ENCODE measurements at places on chromosomes 16 and 17.

GRCh38 chr17:61731330-61731729 lies 132.0 kb downstream of the BRIP1 start:
- DNase-seq: no peak

DNA sequence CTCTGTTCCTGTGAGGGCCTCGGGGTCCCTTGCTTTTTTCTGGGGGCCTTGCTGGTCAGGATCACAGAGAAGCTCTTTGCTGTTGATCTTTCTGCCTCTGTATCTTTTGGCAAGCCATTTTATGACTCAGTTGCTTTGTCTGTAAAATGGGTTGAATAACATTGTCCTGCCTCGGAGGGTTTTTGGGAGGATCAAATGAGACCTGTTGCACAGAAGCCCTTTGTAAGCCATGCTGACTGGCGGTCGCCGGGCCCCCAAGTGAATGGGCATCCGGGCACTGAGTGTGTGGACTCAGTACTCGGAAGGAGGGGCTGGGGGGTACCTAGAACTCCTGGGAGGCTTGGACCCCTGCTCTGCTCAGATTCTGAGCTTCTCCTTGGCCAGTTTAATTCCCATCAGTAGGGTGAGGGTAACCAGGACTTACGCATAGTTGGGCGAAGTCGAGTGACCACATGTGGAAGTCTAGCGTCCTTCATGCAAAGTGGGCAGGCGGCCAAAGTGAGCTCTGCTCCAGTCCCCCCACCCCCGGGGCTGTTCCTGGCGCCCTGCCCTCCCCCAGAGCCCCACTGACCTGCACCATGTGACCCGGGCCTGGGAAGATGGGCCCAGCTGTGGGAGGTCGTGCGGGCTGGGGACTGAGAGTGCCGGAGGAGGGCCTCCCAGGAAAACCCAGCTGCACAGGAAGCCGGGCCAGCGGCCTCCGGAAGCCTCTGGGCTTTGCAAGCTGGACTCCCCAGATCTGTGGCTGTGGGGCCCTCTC lies 284.0 kb downstream of the SEC14L1 start:
- DNase-seq: no peak

- DNase-seq: no peak
Measured at GRCh38 chr17:6241381-6241780, 171.2 kb downstream of the WSCD1 start.

DNA sequence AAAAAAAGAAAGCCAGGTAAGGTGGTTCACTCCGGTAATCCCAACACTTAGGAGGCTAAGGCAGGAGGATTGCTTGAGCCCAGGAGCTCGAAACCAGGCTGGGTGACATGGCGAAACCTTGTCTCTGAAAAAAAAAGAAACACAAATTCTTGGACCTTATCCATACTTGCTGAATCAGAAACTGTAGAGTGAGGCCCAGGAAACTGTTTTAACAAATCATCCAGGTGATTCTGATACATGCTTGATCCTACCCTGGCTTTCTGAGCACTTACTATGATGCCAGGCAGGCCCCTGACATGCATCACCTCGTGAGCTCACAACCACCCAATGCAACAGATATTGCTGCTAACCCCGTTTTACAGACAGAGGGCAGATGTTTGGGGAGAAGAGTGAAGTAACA lies 4.0 kb upstream of the NAE1 start:
- DNase-seq: no peak

DNA sequence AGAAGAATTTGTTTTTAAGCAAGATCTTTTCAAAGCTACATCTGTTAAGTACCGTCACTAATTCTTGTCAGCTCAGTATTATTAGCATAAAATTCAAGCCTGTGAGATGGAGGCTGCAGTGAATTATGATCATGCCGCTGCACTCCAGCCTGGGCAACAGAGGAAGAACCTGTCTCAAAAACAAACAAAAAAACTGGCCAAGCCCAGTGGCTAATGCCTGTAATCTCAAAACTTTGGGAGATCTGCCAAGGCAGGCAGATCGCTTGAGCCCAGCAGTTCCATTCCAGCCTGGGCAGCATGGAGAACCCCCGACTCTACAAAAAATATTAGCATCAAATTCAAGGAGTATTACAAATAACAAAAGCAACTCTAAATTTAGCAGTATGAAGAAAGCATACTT lies 88.0 kb downstream of the STXBP4 start:
- no peak for DNase-seq

All from effector memory CD4-positive, alpha-beta T cell (primary cell).